ENCODE measurements at places on chromosomes 2 and 18.
A peak's percentile ranks its signal among the peaks of the same experiment; 100 is the strongest.

DNA sequence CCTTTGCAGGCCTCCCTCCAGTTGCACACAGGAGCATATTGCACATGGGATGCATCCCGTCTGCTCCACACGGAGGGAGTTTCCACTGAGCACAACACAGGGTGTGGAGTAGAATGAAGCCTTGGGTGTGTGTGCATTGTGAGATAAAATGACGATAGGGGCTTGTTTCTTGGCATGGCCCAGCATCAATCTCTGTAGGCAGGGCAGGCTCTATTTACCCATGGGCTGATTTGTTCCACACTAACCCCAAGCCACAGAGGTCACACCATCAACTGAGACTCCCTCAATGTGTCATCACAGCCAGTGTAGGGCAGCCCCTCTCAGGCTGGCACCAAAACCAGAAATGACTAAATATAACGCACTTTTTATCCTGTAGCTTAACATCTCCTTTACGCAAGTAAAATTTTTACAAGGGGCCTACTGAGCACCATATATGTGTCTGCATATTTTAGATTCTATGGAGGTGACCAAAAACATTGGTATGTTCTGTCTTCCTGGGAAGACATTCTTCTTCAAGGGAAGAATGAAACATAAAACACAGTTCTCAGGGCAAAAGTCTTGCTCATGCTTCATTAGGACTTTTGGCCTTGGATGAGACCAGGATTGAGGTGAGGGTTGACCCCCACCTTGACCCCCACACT is 2.7 kb upstream of the GKN1 start:
- DNase-seq = peak; percentile 8

DNA sequence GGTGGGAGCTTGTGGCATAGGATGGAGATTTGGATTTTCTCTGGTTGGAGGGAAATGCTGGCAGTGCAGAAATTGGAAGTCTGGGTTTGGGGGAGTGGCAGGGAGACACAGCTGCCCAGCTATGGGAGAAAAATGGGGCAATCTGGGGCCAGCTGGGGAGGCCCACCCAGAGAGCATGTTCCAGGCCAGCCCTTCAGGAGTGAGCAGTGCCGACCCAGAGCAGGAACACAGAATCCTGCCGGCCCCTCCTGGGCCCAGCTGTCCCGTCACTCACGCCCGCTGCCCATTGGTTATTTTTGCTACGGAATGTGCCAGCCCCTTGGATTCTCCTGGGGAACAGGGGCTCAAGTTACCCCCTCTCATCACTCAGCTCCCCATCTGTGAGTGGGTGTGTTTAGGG is 4.9 kb downstream of the SPEG start:
- DNase-seq = no peak

DNA sequence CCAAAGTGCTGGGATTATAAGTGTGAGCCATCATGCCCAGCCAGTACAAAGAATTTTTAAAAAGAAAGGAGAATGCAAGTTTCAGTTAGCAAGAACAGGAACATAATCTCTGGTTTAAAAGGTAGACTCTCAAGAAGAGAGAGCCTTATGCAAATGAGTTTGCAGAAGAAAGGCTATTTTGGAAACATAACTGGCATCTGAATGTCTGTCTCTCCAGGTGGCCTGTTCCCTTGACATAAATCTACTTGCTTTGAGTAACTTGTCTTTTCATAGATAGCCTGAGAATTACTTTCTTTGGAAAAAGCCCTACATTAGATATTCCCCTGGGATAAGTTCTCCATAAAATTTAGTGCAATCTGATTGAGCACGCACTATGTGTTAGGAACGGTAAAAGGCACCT is 109.6 kb downstream of the ICOS start:
- DNase-seq = no peak

DNA sequence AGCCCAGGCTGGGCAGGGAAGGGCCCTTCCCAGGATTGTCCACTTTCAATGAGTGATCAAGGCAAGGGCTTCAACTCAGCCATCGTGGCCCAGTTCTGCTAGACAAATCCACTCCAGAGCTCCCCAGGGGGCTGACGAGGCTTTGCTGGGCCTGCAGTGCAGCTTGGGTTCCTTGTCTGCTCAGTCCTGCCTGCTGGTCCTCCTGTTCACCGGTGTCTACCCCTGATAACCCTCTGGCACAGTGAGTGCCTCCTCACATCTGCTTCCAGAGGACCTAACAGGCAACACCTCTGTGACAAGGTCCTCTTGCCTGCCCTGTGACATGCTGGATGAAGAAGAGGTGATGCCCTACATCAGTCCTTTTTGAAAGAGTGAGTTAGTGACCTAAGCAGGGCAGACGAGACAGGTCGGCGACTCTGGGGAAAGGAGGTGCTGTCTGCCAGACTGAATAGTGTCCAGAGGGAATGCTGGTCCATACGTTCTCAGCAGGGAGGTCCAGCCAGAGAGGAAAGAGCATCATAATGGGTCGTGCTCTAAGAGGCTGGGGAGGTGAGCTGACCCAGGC is 20.9 kb upstream of the KCNF1 start:
- DNase-seq = no peak

- no peak for DNase-seq
These were observed 40.1 kb upstream of the TMEM177 start for GRCh38 chr2:119638685-119639554.

- no peak for DNase-seq
These were observed 136.4 kb downstream of the DYSF start for GRCh38 chr2:71589763-71590162.

GRCh38 chr2:44295633-44296359 is 20.5 kb downstream of the SLC3A1 start:
- peak; percentile 15 for DNase-seq

DNA sequence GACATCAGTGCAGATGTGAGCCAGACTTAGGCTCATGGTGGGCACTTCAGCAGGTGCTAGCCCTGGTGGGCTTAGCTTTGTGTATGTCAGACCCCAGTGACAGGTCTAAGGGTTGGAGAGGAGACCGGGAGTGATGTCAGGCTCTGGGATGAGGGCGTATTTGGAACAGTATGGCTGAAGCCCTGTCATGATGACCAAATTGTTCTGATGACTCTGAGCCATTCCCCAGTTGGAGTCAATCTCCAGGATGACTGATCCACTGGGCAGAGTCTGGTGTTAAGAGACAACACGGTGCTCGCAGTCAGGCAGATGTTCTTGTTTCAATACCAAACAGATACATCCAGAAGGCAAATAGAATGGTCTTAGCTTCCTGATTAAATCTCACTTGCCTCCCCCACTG is 241.5 kb downstream of the SOX11 start:
- no peak for DNase-seq

DNA sequence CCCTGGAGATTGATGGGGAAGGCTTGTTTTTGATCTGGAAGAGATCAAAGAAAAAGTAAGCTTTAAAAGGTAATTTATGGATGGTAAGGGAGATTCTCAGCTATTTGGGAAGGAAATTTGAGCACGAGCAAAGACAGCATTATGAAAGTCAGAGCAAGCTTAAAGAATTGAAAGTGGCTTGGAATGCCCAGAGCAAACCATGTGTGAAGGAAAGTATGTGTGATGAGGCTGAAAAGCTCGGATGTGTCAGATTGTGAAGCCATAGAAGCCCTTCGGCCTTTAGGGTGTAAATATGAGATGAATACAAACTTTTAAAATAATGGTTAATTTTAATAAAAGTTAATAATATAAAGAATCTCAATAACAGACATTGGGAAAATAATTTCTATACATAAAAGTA is 377.4 kb upstream of the DSEL start:
- no peak for DNase-seq

- DNase-seq = no peak
These were observed 61.0 kb upstream of the TAF1B start for GRCh38 chr2:9782197-9782719.

DNA sequence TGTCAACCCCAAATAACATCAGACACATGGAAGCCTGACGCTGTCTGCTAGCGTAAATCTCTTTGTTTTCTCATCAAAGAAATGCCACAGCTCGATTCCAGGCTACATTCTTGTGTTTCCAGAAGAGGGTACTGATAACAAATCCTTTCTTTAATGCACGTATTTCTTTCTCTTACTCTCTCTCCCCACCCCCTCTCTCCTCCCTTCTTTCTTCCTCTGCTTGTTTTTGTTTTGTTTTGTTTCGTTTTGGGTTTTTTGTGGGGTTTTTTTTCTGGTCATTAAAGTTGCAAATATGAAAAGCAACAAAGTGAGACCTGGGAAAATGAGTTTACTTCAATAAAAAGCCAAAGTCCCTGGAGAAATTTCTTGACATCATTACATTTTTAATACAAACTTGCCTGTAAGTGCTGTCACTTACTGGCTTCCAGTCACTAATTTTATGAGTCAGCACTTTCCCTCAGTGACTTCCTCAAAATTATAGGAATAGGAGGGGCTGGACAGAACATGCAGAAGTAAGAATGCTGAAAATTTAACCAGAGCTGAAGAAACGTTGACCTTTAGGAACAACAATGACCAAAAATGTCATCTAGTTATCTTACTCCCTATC is 106.7 kb upstream of the NABP1 start:
- peak; percentile 86 for DNase-seq

DNA sequence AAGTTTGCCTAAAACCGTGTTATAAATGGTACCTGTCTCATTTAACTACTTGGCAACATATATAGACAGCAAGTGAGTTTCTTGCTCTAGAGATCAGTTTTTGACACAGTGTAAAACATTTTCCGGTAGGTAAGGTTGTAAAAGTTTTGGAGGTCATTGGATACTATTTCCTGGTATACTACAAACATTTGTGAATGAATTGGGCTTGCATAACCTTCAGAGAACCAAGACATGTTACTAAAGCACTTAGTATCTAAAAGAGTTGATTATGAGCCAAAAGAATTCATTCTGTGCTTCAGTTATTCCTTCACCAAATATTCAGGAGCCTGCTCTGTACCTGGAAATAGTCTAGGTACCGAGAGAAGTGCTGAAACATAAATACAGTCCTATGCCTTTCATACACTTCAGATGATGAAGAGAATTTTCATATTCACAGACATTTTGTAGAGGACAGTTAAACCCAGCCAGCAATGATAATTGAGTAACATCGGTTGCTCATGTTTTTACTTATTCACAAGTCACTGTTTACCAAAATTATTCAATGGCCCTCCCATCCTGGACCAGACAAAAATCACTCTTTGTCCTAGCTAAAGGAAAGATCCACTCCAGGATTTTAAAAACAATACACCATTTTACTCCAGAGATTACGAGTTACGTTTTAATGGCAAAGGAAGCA is 319.4 kb upstream of the RBMS1 start:
- DNase-seq = no peak

DNA sequence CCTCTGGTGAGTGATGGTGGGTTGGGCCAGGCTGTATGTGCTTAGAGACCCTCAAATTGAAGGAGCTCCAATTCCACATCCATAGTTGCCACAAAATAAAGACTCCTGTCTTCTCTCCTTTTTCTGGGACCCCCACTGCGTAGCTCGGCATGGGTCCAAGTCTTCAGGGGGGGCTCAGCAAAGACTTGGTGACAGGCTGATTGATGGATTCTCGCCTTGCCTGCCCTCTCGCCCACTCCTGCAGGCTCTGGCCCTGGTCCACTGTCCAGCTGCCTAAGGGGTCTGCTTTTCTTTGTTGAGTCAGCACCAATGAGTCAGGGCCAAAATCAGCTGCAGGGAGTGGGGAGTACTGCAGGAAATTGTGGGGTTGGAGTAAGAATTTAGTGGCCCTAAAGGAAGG is 21.5 kb downstream of the RPL37A start:
- DNase-seq = no peak

DNA sequence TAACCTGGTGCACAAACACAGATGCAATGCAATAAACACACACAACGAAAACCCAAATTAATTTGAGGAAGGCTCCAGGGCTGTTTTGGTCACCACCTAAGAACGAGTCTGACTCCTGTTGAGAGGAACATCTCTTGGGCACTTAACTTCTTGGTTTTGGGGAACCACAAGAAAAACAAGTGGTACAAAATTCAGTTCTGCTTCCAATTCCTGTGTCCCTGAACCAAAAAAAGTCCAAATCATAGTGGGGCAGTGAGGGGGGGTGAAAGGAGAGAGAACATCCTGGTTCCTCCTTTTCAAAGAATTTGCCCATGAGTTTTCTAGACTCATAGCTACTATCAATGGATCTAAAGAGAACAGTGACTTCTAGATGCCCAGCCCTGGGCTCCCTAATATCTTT is 143.6 kb downstream of the COL4A4 start:
- DNase-seq = no peak

DNA sequence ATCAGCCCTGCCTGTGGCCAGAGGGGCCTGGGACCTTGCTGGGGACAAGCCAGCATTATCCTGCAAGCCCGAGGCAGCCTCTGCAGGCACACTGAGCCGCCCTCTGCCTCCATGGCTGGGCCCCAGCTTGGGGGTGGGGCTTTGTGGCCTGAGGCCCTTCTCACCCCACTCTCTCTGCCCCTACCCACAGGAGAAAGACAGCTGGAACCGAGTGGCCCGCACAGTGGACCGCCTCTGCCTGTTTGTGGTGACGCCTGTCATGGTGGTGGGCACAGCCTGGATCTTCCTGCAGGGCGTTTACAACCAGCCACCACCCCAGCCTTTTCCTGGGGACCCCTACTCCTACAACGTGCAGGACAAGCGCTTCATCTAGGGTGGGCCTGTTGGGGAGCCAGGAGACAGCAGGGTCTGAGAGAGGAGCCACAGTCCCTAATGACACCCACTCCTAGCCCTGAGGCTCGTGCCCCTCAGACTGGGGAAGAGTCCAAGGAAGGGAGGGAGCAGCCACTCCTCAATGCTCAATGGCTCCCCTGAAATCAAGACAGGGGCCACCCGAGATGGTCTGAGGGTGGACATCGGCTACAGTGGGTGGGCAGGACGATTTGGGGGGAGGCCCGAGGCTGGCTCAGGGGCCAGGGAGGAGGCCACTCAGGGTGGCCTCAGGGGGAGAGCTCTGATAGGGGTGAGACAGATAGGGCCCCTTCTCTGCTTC is 4.4 kb upstream of the CHRNG start:
- DNase-seq = no peak

DNA sequence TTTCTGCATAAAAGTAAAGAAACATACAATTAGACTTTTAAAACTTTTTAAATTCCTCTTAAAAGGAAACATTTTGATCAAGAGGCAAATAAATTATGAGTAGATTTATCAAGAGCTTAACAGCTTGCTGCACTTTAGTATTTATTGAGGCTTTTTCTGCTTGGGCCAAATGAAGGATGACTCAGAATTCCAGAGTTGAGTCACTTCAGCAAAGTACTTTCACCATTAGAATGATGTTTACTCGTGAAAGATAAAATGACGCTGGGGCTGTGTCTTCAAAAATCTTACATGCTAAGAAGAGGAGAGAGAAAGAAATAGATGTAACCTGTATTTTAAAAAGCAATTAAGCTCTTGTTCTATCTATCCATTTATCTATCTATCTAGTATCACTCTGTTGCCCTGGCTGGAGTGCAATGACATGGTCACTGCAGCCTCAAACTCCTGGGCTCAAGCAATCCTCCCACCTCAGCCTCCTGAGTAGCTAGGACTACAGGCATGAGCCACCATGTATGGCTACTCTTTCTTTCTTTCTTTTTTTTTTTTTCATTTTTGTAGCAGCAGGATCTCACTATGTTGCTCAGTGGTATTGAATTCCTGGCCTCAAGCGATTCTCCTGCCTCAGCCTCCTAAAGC is 75.3 kb upstream of the RIOK3 start:
- no peak for DNase-seq

GRCh38 chr2:175282886-175283285 is 101.4 kb upstream of the ATP5MC3 start:
- no peak for DNase-seq

GRCh38 chr18:30903566-30903965 is 139.0 kb downstream of the DSC3 start:
- DNase-seq = no peak

- no peak for DNase-seq
These were observed 65.3 kb downstream of the C18orf63 start for GRCh38 chr18:74380916-74381315.

All from hematopoietic multipotent progenitor cell treated with erythropoietin and hydrocortisone succinate and interleukin-3 and kit ligand, for 4 days (in vitro differentiated cells).